ENCODE measurements at places on chromosomes 5 and 9.

- no peak for DNase-seq
Observed at GRCh38 chr5:150723845-150724244, 23.0 kb upstream of the RBM22 start.

- DNase-seq: no peak
Observed at GRCh38 chr5:67027171-67027570, 169.4 kb downstream of the CD180 start.

- no peak for DNase-seq
Observed at GRCh38 chr5:90290648-90291047, 118.9 kb downstream of the CETN3 start.

DNA sequence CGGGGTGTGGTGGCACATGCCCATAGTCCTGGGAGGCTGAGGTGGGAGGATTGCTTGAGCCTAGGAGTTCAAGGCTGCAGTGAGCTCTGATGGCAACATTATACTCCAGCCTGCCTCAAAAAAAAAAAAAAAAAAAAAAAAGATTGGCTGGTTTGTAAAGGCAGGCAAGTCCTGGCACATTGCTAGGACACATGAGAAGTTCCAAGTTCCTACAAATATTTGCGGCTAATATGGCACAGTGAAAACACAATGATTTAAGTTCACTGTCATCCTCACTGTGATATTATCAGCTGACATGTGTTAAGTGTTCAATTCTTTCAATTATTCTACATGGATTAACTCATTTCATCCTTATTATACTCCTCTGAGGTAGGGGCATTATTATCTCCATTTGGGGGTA, 20.1 kb downstream of the TMEM268 start:
- no peak for DNase-seq

DNA sequence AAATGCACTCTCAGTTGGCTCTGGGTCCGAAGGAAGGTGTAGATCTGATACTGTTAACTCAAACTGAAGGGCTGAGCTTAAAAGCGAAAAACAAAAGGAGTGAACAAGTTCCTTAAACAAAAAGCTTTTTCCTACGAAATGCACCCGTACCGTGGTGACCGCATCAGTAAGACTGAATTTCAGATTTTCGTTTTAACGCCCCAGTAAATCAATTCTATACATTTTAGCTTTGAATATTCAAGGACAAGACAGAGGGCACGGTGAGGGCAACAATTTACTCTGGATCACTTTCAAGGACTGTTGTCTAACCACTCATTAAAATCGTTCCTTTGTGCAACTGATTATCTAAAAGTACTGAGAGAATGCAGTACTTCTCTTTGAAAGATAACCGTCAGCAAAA, 1.9 kb downstream of the HOMER1 start:
- no peak for DNase-seq

DNA sequence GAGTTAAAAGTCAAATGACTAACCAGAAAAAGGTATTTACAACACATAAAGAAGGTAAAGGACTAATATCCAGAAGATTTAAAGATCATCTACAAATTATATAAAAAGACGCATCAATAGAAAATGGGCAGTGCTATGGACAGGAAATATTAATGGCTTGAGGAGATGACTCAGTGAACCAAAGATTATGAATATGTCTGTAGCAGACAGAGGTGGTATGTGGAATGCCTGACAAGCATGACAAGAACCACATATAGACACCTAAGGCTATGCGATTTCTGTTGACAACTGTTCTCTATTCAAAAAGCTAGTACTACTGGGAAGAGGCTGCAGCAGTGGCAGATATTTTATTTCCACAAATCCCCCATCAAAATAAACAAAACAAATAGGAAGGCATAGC, 177.0 kb upstream of the SH3GL2 start:
- DNase-seq: no peak

DNA sequence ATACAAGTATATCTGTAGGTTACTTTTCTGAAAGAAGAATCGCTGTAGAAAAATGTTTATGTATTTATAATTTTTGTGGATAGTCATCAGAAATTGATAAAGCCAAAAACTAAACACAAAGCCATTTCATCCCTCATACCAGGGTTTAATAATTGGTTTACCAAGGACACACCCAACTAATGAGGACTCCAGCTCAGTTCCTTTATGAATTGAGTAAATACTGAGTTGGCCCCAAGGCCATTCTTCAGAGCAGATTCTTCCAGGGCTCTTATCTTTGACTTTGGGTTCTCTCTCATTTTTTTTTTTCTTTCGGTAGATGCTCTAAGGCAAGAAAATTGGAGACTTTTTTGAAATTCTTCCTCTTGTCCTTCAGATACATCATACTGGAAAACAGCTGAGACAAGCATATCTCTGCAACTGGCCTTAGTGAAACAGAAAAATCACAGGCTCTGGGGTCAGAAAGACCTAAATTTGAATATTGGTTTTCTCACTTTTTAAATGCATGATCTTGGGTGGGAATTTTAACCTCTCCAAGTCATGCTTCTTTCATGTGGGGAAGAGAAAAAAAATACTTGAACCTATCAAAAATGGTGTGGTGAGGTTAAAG, 401.8 kb downstream of the ARHGEF28 start:
- DNase-seq: no peak

GRCh38 chr5:14667770-14668169, 3.3 kb downstream of the OTULIN start:
- no peak for DNase-seq

DNA sequence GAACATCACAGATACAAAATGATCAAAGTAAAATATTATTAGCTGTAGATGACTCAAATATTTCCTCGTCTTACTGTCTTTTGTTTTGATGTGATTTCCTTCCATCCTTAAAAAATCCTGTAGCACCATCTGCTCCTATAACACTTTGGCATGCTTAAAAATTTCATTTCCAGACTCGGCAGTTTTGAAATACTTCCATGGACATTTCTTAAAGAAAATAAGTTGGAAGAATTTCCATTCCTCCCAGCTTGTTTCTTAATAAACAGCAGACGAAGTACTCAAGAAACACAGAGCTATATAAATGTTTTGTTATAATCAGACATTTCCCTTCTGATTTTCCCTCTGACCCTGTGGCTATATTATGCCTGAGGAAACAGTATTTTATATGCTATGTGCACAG, 41.2 kb upstream of the SVEP1 start:
- DNase-seq: no peak

DNA sequence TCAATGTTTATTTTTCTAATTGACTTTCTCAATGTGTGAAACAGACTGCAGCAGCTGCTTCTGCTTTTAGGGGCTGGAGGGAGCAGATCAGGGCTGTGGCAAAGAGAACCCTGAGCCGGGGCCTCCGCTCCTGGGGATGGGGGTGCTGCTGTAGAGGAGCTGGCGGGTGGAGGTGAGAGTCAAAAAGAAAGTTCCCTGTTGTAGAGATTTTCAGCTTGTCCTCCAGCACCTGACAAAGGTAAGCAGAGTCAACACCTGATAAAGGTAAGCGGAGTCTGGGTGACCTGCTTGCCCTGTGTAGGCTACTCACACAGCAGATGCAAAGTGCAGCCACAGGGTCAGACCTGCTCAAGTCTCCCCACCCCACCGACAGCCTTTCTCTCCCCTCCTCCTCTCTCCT, 252.4 kb upstream of the IRX1 start:
- DNase-seq: no peak

GRCh38 chr5:150517272-150518152, 9.6 kb downstream of the NDST1 start:
- no peak for DNase-seq

- DNase-seq: no peak
Observed at GRCh38 chr5:179777909-179778308, 15.9 kb upstream of the LTC4S start.

DNA sequence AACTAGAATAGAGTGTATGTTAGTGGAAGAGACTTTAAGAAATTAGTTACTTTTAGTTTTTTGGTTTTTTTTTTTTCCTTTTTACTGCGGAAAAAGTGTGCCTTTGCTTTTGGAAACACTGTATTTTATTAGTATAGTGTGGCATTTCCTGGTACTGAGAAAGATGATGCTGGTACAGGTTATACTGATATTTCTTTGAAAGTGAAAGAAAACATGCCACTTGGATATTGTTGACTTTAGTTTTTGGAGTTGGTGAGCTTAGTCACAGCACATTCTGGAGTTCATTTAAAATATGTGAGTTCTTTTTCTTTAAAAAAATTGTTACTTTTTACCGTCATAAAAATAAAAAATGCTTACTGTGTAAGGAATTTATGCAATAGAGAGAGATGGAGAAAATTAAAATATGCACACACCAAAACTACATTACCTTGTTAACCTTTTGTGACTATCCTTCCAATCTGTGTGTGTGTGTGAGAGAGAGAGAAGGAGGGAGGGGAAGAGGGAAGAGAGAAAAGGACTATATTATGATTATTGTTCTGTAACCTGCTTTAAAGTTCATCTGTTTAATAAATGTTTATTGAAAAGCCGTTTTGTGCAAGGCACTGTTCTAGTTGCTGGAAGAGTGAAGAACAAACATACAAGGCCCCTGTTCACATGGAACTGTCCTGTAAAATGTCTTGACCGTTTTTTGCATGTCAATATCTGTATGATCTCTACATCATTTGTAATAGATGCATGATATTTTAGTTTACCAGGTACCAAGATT, 1.9 kb downstream of the UGCG start:
- no peak for DNase-seq

- no peak for DNase-seq
Observed at GRCh38 chr9:95129476-95130291, 187.8 kb downstream of the FANCC start.

GRCh38 chr5:171534043-171534895, 114.8 kb downstream of the FGF18 start:
- no peak for DNase-seq

DNA sequence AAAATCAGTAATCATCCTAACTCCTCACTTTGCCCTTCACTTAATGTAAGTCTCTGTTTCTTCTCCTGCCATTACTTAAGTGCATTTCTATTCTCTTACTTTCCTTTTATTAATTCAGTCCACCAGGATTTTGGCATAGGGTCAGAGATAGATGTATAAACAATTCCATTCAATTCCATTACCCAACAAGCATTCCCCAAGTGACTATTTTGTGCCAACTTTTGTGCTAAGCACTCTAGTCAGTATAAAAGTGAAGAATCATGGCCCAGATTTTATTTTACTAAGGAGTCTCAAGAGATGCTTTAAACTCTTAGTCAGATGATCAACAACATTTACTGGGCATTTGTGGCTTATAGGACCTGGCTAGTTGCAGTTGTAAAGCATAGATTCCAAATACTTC, 159.3 kb downstream of the DMAC1 start:
- DNase-seq: no peak

GRCh38 chr5:124342027-124342471, 404.4 kb downstream of the ZNF608 start:
- DNase-seq: no peak

GRCh38 chr9:14403081-14403480, 89.1 kb upstream of the NFIB start:
- DNase-seq: no peak

- DNase-seq: no peak
Observed at GRCh38 chr5:108386345-108387061, 4.6 kb upstream of the FBXL17 start.

GRCh38 chr9:112894699-112895098, 4.0 kb upstream of the SLC46A2 start:
- no peak for DNase-seq

DNA sequence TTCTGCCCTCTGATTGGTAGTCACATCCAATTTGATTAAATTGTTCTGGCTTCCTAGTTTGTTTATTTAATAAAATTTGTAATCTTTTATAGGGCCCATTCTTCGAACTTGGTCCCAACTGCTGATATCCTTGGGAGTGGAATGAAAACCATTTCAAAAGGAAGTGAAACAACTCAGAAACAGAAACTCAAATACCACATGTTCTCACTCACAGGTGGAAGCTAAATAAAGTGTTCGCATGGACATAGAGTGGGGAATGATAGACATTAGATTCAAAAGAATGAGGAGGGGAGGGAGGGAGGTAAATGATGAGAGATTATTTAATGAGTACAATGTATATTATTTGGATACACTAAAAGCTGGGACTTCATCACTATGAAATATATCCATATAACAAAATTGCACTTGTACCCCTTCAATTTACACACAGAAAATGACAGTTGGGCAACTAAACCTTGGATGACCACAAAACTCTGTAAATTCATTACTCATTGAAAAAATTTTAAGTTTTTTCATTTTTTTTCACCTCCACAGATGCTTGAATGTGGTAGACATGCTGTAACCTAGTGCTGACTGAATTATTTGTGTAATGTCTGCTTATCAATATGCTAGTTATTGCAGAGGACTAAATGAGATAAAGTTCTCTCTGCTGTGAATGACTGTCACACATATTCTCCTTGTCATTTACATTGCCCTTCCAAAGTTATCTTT, 16.0 kb downstream of the ATP10B start:
- no peak for DNase-seq

- no peak for DNase-seq
Observed at GRCh38 chr5:102511666-102512065, 12.9 kb upstream of the SLCO6A1 start.

DNA sequence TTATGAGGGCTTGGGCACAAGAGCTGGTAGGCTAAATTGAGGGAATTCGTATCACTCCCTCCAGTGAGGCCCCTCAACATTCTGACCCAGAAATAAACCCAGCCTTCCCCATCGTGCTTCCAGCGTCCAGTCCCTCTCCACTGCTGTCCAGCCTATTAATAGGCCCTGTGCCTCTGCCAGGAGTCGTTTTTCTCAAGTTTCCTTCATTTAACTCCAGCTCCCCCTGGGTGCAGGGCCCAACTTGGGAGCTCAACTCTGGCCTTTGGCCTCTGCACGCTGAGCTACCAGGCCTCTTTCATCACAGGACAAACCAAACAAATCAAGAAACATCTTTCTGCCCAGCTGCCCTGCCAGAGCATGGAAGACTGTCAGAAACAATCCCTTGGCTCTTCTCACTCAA, 10.0 kb downstream of the HBEGF start:
- DNase-seq: no peak

- DNase-seq: no peak
Observed at GRCh38 chr5:95283761-95284571, 928 bp downstream of the MCTP1 start.

Measured in stimulated activated CD4-positive, alpha-beta T cell treated with anti-CD3 and anti-CD28 coated beads, Interleukin-1b, Interleukin-23, amount 100 ng/mL, for 1 hour (primary cell).